HuH-7.5 (cell line): ENCODE measurements at places on chromosomes 6 and 20.

- DNase-seq, result no peak
Measured at GRCh38 chr6:90284236-90285041, 12.2 kb downstream of the BACH2 start.

GRCh38 chr6:168272415-168273325 is 46.9 kb downstream of the DACT2 start:
- no peak for DNase-seq

- DNase-seq, result no peak
Measured at GRCh38 chr20:25280051-25280573, 32.2 kb downstream of the PYGB start.

GRCh38 chr6:135630789-135631376 is 133.3 kb upstream of the AHI1 start:
- DNase-seq, result no peak

DNA sequence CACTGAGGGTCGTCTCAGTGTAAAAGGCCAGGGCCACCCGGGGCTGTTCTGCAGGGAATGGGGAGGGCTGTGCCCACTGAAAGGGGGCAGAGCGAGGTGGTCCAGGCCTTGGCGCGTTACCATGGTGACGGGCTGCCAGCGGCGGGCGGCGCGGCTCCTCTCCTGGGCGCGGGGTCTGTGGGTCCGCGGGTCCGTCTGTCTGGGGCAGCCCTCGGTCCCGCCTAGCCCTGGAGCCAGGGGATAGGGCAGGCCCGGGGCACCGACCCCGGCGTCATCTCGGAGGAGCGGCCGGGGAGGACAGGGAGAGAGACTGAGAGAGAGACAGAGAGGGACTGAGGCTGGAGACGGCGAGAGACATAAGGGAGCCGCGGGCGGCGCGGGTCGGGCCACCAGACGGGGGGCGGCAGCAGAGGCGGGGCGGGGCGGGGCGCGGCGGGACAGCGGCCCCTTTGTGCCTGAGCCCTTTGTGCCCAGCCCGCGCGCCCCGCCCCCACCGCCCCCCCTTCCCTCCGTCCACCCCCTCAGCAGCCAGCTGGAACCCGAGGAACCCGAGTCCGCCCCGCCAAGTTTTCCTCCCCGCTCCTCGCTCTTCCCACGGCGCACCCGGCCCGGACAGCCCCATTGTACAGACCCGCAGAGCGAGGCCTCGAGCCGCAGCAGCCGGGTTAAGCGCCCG is at the start of gene KIAA1755:
TSS of gene KIAA1755 (minus strand) at position 358 of the 676 bp plus-strand sequence. CDS start at position 123, 235 bp downstream.
- no peak for DNase-seq

DNA sequence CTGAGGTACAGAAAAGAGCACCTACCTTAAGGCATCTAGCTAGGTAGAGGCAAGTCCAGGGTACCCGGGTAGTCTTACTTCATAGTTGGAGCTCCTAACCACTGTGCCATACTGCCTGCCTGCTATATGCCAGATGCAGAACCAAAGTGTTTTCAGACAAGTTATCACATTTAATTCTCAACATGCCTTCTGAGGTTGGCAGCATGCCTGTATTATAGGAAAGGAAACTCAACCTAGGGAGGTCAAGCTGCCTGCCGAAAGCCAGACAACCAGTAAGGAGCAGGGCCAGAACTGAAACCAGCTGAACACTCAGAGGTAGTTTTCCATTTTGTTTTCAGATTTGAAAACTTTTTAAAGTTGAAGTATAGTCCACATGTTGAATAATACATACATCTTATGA is 5.4 kb downstream of the CTNNBL1 start:
- no peak for DNase-seq

- DNase-seq, result no peak
Measured at GRCh38 chr6:4491501-4492260, 284.5 kb upstream of the CDYL start.

GRCh38 chr6:106574741-106575458 is 54.4 kb downstream of the RTN4IP1 start:
- no peak for DNase-seq

GRCh38 chr6:112946051-112946450 is 598.9 kb downstream of the RFPL4B start:
- no peak for DNase-seq

DNA sequence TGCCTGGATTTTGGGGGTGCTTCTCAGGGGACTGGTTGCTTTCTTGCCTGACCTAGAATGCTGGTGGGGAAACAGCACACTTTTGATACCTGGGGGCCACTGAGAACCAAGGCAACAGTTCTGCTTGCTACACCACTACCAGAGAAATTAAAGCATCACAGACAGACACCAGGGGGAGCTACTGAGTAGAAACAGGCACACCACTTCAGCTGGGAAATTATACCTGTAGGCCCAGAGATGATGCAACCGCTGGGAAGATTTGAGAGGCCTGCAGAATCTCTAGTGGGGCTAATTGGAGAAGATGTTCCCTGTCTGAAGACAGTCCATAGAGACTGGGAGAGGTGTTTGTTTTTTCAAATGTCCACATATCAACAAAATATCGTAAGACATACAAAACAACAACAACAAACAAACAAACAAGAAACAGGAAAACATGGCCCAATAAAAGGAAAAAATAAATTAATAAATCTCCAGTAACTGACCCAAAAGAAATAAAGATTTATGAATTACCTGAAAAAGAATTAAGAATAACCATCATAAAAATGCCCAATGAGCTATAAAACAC is 129.4 kb upstream of the RIN2 start:
- peak; percentile 75 for DNase-seq

GRCh38 chr20:38057351-38057972 is 23.9 kb downstream of the RPRD1B start:
- peak; percentile 63 for DNase-seq
